Activated naive CD8-positive, alpha-beta T cell treated with anti-CD3 and anti-CD28 coated beads, Interleukin-2, amount 50 U/mL, for 16 hours (primary cell): ENCODE measurements at places on chromosomes 5 and 9.

DNA sequence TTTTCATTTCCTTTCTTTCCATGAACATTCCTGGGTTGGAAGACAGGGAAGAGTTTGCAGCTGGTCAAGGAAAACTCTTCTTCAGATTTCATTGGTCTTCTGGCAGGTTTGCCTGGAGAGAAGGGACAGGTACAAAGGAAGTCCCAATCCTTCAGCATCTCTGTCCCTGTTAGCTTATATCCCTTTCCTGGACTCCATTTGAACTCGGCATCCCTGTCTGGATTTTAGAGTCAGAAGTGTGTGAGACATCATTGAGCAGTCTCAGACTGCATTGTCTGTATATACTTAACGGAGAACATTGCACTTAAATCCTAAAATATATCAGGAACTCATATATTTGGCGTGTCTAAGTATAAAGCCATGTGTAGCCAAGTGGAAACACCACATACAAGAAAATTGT is 54.9 kb downstream of the ADGRV1 start:
- no peak for DNase-seq

DNA sequence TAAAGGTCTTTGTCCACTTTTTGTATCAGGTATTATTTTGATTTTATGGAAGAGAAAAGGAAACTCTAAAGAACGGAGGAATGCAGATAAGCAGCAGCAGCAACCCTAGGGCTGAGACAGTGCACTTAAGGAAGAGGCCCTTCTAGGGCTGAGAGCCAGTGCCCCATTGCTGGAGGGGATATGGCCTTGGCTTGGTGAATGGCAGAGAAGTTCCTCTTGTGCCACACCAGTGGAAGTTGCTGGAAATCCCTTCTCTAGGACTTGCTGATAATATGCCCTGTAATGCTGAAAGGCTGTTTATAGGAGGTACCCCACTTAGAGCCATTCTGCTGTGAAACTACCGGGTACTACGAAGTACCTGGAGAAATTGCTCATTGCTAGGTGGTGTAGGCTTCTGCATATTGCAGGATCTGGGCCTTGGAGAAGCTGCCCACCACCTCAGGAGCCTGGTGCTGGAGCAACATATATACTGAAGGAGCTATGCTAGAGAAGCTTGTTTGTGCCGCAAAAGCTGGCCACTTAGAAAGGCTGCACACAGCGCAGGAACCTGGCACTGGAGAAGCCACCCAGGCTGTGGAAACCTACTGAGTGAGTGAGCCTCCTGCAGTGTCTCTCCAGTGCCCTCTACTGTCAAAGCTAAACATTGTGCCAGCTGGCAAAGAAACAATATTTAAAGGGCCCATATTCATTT is 9.6 kb upstream of the UBTD2 start:
- peak; percentile 29 for DNase-seq

GRCh38 chr5:153236319-153236718 is 254.2 kb upstream of the GRIA1 start:
- no peak for DNase-seq

- DNase-seq: no peak
Observed at GRCh38 chr5:76177978-76178377, 94.8 kb downstream of the SV2C start.

DNA sequence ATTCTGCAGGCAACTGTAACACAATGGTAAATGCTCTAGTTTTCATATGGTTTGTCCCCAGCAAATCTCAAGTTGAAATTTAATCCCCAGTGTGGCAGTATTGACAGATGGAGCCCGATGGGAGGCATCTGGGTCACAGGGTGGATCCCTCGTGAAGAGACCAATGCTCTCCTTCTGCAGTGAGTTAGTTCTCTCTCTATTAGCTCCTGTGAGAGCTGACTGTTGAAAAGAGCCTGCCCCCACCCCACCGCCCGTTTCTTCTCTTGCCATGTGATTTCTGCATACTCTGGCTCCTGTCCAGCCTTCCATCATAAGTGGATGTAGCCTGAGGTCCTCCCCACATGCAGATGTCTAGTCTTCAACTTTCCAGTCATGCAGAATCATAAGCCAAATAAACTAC is 27.0 kb downstream of the IARS1 start:
- DNase-seq: no peak

GRCh38 chr9:35423499-35423898 is 66.4 kb upstream of the RUSC2 start:
- no peak for DNase-seq

DNA sequence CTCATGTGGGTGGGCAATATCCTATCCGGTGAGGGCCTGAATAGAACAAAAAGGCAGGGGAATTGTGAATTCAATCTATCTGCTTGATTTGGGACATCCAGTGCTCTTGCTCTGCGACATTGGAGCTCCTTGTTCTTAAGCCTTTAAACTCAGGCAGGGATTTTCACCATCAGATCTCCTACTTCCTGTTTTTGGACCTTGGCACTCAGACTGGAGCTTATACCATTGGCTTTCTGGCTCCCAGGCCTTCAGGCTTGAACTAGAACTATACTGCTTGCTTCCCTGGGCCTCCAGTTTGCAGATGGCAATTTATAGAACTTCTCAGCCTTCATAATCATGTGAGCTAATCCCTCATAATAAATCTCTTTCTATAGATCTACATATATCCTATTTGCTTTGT is 134.3 kb upstream of the CLINT1 start:
- DNase-seq: no peak

GRCh38 chr5:106759581-106759980 is 911.2 kb downstream of the EFNA5 start:
- DNase-seq: no peak

GRCh38 chr9:90854637-90855175 is 53.1 kb downstream of the SYK start:
- no peak for DNase-seq

GRCh38 chr5:143361438-143361837 is 42.0 kb downstream of the NR3C1 start:
- no peak for DNase-seq

DNA sequence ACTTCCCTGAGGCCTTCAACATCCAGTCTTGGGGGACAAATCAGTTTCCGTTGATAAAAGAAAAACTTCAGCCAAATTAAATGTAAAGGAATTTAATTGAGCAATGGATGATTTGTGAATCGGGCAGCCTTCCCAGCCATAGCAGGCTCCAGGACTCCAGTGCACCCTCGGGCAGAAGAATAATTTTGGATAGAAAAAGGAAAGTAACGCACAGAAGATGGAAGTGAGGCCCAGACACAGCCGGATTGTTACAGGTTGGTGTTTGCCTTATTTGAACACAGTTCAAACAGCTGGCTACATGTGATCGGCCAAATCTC is 19.1 kb downstream of the MRPL36 start:
- DNase-seq: no peak

DNA sequence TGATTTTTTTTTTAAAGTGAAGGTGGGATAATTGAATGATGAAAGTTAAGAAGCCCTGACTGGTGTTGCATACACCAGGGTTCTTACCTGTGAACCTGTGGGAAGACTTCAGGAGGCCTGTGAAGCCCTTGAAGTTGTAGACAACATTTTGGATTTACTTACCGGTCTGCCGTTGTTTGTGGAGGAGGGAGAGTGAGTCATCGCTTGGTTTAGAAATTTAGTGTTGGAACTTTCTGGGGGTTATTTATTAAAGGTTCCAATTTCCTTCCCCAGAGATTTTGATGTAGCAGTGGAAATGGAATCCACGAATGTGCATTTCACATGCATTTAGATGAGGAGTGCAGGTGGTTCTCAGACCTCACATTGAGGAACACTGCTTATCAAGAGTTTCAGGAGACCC is 49.6 kb downstream of the ARHGAP26 start:
- DNase-seq: no peak

DNA sequence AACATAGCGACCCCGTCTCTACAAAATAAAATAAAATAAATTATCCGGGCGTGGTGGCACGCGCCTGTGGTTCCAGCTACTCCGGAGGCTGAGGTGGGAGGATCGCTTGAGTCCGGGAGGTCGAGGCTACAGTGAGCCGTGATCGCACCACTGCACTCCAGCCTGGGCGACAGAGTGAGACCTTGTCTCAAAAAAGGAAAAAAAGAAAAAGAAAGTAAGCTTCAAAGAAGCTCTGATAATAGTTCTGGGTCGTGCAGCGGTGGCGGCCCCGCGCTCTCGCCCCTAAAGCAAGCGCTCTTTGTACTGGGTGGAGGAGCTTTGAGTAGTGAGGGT is 6.8 kb downstream of the TLX3 start:
- no peak for DNase-seq

- DNase-seq: no peak
Observed at GRCh38 chr9:21097817-21098216, 20.1 kb upstream of the IFNB1 start.

DNA sequence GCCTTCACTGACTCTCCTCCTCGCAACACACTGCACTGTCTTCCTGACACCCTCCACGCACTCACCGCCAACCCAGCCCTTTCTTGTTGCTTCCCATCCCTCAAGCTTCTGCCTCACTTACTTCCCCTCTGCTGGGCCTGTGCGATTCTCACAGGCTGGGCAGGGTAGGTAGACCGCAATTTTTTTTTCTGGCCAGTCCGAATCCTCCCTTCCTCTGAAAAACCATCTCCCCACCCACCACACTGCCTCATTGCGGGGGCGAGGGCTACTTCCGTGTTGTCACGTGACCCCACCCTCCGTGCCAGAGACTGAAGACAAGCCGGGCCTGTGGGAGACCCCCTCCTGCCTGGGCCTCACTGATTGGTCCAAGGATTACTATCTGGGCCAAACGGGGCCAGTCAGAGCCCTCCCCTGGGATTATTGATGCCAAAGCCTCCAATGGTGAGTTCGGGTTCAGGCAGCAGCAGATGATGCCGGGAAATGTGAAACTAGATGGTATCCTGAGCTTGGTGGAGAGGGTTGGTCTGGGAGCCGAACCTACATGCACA is 73.1 kb downstream of the STK10 start:
- peak; percentile 45 for DNase-seq

DNA sequence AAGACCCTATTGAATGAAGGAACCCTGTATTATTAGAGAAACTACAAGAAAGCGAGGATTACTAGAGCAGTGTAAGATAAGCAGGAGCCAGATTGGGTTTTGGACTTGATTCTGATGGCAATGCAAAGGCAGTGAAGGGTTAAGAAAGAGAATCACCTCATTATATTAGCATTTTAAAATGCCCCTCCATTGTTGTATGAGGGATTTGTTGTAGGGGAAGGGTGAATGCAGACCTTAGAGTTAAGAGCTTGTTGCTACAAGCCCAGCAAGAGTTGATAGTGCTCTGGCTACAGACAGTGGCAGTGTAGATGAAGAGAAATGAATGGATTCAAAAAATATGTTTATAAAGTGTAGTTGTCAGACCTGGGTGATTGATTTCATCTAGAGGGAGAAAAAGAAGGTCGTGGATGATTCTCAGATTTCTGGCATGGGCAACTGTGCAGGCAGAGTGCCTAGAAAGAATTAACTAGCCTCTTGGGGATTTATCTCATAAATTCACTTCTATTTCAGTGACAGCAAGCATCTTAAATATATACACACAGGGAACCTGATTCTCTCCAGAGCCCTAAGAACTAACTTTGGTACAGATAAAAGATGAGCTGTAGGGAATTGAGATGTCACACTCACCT is 344.8 kb downstream of the ARRDC3 start:
- DNase-seq: no peak

DNA sequence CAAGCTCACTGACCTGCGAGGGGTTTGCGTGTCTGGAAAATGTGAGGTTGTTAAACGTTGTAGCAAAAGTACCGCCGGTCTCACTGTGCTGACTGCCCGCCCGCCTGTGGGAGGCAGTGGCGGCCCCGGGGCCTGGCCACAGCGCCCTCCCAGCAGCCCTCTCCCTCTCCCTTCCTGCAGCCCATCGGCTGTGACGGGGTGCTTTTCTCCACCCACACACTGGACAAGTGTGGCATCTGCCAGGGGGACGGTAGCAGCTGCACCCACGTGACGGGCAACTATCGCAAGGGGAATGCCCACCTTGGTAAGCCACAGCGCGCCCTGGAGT is 6.2 kb downstream of the ADAMTSL2 start:
- no peak for DNase-seq

DNA sequence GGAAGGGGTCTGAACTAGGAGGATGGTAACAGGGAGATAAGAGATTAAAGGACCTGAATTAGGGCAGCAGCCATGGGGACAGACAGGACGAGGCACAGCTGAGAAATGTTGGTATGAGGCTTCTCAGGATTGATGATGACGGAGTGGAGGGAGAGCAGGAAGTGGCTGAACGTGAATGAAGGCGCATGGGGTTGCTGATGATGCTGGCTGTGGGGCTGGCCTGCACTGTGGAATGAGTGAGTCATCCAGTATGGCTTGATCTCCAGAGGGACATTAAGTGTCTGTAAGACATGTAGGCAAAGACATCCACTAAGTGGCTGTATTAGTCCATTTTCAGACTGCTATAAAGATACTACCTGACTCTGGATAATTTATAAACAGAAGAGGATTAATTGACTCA is 256.4 kb downstream of the ICE1 start:
- DNase-seq: no peak

- DNase-seq: no peak
Observed at GRCh38 chr5:10676224-10676623, 84.8 kb downstream of the DAP start.

DNA sequence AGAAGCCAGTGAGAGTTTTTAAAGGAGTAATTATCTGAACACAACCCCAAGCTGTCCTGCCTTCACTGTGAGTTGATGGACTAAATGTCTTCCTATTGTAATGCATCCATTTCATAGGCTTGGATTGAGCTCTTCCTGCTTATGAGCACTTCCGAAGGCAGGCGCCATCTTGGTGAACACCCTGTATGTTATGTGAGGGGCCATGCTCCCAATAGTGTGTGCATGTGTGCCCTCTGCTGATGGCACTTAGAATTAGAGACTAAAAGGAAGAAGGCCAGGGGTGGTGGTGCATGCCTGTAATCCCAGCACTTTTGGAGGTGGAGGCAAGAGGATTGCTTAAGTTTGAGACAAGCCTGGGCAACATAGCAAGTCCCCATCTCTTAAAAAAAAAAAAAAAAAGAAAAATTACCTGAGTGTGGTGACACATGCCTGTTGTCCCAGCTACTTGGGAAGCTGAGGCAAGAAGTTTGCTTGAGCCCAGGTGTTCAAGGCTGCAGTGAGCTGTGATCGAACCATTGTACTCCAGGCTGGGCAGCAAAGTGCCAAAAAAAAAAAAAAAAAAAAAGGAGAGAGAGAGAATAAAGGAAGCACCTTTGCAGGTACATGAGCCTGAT is 65.0 kb downstream of the C9orf152 start:
- no peak for DNase-seq

DNA sequence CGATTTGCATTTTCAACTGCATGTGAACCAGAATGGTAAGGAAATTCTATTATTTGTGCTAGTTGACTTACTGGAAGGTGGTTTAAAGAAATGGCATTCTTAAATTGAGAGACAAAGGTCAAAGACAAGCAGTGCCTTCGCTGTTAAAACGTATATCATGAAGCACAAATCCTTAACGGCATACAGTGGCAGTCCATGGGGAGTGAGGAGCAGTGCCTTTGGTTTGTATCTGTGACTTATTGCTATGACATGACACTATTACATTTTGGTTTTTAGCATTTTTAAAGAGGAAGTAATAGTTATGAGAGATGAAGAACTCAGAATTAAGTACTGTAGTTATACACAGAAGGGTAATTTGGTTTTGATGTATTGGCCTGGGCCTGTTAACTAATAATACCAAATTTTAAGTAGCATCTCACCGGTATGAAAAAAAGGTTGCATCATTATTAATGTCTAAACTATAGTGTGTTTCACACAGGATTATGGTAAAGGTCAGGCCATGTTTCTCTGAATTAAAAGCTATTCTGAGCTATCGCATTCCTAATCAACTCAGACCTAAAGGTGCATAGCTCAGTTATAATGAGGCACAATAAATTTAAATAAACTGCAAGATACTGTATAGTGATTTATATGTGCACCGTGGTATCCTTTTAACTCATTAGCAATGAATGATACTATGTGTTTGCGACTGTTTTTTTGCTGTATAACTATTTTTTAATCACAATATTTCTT is 339.8 kb upstream of the ARRDC3 start:
- DNase-seq: no peak
